ENCODE measurements at places on chromosomes 16 and 17. TPM values are rescaled to one million over a fixed set of nuclear protein-coding genes. Genes with fewer than 3 reads are reported as not detected.

Gene RRAD
- polyA plus RNA-seq, result 52.5 TPM

Gene SCNN1G
- polyA plus RNA-seq, result 0.07 TPM

Gene PRKCB
- polyA plus RNA-seq, result 0.54 TPM

Gene CIBAR2
- 0.91 TPM for polyA plus RNA-seq

Gene BAIAP3
- 129 TPM for polyA plus RNA-seq
